Stimulated activated CD8-positive, alpha-beta memory T cell treated with anti-CD3 and anti-CD28 coated beads, Interleukin-4, amount 100 ng/mL, for 1 hour (primary cell): ENCODE measurements at places on chromosomes 3 and 15.

- DNase-seq: no peak
Measured at GRCh38 chr15:69272139-69272538, 26.6 kb upstream of the PAQR5 start.

DNA sequence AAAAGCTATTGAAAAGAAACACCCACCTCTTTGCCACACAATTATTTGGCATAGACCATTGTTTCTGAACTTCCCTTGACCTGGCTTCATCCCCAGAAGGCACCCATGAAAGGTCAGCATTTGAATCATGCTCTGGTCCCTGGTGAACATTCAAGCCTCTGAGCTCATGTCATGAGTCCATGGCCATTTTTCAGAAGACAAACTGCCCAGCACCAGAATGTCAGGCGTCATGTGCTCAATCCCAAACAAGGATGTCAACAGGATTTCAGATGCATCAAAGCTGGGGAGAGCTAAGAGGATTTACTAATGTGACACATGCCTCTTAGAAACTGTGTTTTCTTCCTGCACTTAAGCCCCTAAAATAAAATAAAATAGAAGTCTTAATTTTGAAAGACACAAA, 41.3 kb downstream of the TMED3 start:
- DNase-seq: no peak

- no peak for DNase-seq
Measured at GRCh38 chr3:127358641-127359040, 70.8 kb upstream of the PRR20G start.

GRCh38 chr3:133466531-133467386, 66.9 kb downstream of the BFSP2 start:
- no peak for DNase-seq

DNA sequence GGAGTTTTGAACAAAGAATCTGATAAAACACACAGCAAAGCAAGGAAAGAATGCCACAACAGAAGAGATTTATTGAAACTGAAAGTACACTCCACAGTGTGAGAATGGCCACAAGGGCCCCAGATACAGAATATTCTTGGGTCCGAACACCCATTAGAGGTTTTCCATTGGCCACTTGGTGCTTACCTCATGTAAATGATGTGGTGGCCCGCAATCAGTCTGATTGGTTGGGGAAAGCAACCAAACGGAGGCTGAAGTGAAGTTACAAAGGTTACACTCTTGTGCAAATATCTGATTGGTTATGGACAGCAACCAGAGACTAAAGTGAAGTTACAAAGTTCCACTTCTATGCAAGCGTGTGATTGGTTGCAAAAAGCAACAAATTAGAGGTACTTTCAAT, 20.4 kb downstream of the NSUN3 start:
- no peak for DNase-seq

GRCh38 chr3:49553324-49553691, 969 bp upstream of the BSN start:
- DNase-seq: no peak

DNA sequence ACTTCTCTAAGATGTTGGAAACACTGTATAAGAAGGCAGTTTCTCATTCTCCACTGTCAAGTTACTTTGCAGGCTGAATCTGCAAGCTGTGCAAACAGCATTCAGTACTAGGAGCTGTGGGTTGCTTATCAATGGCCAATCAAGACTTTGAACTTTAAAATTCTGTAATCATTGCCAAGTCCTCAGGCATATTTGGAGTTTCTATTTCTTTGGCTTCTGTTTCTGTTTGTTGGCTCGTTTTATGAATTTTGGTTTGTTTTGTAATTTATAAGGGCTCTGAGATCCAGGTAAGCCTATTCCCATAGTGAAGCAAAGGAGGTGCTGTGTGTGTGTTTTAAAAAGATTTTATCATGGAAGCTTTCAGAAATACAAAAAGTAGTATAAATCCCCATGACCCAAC, 32.1 kb downstream of the TLNRD1 start:
- no peak for DNase-seq

DNA sequence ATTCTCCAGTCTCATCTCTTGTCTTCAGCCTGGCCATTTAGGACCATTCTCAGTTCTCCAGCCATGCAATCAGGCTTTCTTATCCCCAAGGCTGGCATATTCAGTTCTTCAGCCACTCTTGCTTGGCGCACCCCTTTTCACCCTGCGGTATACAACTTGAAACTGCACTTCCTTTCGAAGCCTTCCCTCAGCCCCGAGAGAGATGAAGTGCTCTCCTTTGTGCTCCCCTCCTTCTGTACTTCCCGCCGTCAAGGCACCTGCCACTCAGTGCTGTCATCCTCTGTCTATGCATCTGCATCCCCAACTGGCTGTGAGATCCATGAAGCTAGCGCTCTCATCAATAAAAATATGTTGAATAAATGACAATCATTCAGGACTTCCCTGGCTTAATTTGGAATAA, 45.7 kb downstream of the MORC1 start:
- DNase-seq: no peak

- no peak for DNase-seq
Measured at GRCh38 chr3:85780806-85781205, 822.0 kb downstream of the CADM2 start.
